Forelimb muscle (tissue), 1 donor: ENCODE measurements at places on chromosomes 5 and 9.

- DNase-seq = peak; percentile 6
These were observed 315.7 kb downstream of the MCTP1 start for GRCh38 chr5:94969174-94969573.

DNA sequence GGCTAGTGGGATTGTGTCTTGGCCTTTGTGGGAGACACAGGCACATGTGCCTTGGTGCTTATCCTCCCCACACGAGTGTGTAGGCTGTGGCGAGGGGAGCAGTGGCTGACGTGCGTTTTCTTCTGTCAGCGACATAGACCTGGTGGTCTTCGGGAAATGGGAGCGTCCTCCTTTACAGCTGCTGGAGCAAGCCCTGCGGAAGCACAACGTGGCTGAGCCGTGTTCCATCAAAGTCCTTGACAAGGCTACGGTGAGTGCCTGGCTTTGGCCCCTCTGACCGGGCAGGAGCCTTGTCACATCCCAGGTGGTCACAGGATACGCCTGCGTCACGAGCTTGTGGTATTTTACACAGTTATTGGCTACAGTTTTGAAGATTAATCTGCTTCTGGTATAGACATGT is 26.4 kb downstream of the TENT4A start:
- DNase-seq = no peak

- no peak for DNase-seq
These were observed 9.7 kb downstream of the RICTOR start for GRCh38 chr5:39064450-39064849.

- no peak for DNase-seq
These were observed 799.3 kb upstream of the ACO1 start for GRCh38 chr9:31585158-31585557.

DNA sequence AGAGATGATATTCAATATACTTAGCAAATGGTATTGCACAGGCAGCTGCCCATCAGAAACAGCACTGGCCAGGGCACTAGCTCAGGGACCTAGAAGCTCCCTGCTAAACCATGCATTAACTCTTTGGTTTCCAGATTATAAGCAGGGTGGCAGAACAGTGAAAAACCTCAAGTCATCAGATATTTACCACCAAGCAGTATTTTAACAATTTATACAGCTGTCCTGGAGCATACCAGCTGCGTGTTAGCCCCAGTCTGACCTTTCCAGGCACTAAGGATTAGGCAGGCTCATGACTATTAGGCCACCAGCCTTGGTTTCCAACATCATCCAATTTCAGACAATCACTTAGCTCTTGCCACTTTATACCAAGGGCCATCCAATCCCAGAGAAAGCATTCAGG is 326.5 kb downstream of the CAAP1 start:
- no peak for DNase-seq

DNA sequence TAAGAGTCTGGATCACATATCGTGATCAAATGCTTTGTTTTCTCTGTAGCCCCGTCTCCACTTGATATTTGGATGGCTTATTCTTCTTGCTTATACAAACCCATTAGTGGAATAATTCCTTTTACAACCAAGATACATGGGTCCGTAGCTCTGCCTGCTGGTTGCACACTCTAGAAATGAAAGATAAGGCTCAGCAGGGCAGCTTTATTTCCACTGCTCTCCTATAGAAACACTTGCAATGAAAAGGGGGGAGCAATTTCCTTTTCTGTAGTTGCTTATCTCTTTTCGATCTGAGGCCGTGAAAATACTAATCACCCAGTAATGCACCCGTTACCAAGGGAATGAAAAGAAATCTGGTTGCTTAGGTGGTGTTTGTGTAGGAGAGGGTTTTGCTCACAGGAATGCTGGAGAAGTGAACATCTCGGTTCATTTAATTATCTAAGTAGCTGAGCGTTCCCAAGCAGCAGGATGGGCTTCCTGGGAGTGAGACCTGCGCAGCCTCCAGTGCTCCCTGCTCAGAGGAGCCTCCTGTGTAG is 131.7 kb downstream of the ADAMTS16 start:
- no peak for DNase-seq

GRCh38 chr9:94654165-94654894 is 15.0 kb upstream of the FBP1 start:
- DNase-seq = no peak

DNA sequence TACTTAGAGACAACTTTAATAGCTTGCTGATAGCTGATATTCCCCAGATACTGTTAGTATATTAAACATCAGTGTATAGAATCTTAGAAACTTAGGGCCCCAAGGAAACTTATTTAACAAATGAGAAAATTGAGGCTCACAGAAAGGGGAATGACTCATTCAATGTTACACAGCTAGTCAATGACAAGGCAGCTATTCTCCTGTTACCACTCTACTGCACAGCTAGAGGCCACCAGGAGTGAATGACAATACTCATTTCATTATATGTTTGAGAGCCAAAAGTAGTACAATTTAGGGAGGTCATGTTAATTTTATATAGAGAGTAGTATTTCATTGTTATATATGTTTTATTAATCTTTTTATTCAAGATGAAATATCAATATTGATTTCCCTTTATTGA is 33.2 kb upstream of the PCDHB1 start:
- no peak for DNase-seq

DNA sequence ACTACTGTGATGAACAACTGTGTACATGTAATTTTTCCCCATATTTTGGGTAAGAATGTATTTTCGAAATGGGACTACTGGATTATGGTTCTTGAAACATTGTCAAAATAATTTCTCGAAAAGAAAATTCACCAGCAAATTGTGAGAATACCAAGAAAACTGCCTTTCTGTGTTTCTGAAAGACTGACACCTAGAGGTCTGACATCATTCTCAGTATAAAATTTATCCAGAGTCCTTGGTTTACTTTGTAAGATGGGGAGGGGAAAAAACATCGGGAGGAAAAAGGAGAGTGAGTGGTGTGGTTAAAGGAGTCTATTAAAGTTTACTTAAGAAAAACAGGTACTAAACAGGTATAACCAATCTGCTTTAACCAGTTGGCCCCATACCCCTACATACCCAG is 149.2 kb downstream of the CEP120 start:
- no peak for DNase-seq

GRCh38 chr9:88659126-88659525 is 124.1 kb downstream of the NXNL2 start:
- DNase-seq = no peak

DNA sequence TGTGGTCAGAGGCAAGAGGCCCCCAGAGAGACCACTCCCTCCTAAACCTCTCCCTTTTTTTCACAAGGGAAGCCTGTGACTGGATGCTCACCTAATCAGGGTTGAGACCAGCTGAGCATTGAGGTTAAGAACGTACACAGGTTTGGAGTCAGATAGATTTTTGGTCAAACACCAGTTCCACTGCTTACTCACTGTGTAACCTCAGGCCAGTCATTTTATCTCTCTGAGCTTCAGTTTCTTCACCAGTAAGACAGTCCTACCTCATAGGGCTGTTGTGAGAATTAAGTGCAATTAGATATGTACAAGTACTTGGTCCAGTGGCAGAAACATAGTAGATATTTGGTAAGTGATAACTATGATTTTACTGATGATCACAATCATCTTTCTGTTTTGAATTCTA is 256.8 kb downstream of the CDK5RAP2 start:
- DNase-seq = no peak

DNA sequence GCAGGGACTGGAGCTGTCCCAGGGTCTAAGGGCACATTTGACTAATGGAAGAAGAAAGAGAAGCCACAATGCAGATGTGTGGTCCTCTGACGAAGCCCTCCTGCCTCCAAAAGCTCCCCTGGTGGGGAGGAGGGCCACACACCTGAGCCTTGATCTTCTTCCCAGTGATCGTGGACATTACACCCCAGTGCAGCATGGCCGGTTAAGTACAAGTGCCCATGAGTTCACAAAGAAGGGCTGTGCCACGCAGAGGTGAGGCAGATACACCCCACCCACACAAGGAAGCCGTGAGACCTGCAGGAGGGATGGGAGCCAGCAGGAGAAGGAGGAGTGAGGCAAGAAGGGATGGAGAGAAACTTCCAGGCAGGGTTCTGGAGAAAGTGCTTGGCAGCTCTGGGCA is 199.0 kb upstream of the MVB12B start:
- DNase-seq = no peak

GRCh38 chr5:173950829-173951228 is 38.1 kb upstream of the C5orf47 start:
- no peak for DNase-seq

- DNase-seq = no peak
These were observed 14.5 kb downstream of the FCN2 start for GRCh38 chr9:134895097-134895496.

DNA sequence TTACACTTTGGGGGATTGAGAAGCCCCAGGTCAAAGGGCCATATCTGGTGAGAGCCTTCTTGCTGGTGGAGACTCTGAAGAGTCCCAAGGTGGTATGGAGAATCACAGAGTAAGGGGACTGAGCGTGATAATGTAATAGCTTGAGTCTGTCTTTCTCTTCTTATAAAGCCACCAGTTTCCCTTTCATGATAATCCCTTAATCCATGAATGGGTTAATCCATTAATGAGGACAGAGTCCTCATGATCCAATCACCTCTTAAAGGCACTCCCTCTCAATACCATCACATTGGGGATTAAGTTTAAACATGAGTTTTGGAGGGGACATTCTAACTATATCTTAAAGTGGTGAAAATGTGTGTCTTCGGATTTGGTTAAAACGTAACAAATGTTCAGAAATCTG is 21.5 kb downstream of the WDR36 start:
- no peak for DNase-seq

DNA sequence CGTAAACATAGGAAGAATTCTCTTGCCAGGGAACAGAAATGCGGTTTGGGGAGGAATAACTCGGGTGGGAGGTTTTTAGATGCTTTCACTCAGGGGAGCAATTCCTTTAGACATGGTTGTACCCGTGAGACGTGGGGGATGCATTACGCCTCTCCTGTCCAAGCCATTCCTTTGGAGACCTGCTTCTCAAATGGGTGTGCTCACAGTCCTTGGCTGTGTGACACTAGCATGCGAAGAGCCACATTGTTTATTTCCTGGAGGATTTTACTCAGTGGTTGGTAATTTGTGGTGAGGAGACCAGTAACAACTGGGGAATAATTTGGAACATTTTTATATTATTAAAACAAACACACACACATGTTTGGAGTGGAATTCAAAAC is 18.5 kb downstream of the COL15A1 start:
- no peak for DNase-seq

- DNase-seq = no peak
These were observed 20.4 kb upstream of the SPTLC1 start for GRCh38 chr9:92135576-92135975.

GRCh38 chr9:16729651-16730050 is 140.8 kb downstream of the BNC2 start:
- DNase-seq = no peak

DNA sequence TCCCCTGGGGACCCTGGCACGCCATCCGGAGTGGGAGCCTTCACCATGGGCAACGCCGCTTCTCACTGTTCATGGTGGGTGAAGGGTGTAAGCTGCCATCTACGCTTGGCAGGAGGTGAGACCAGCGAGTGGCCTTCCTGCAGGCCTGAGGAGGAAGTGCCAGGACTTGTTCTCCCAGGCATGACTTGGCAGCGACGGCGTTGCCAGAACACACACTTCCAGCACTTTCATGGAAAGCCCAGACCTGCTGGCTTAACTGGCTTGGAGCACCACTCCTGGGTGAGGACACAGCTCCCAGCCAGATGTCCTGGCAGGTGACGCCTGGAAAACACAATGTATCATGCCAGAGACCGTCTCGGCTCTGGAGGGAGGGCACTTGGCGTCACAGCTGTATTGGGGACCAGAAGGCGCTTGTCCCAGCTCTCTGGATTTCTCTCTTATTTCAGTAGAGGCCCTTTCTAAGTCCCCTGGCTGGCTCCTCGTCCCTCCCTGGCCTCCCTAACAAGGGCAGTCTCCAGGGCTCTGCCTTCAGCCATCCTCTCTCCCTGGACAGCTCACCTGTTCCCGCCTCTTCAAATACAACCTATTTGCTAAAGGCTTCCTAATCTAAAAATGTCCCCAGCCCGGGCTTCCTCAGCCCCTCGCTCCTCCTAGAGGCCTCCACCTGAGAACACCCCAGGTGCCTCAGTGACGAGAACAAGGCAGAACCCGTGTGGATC is 188.3 kb downstream of the OLFM1 start:
- peak; percentile 6 for DNase-seq

GRCh38 chr9:128420060-128420650 is 502 bp upstream of the CERCAM start:
- DNase-seq = no peak

GRCh38 chr9:124820698-124821623 is 32.3 kb upstream of the WDR38 start:
- no peak for DNase-seq

- no peak for DNase-seq
These were observed 24.7 kb downstream of the BTF3 start for GRCh38 chr5:73522989-73523388.

DNA sequence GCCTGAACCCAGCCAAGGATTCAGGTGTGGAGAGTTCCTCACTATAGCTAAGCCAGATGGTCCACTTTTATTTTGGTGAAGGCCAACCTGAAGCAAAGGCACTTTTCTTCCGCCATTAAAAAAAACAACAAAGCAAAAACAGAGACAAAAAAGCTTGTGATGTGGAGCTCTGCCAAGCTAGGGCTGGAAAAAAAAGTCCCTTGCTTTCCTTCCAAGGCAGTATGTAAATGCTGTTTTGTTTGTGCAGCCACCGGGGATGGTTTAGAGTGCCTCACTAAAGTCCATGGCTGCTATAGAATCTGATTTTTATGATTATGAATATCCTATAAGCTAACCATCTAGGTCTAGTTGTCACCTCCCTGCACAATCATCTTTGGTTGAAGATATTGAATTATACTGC is 14.9 kb downstream of the MEGF10 start:
- DNase-seq = no peak

GRCh38 chr5:142888469-142889085 is 118.4 kb downstream of the ARHGAP26 start:
- peak; percentile 31 for DNase-seq

DNA sequence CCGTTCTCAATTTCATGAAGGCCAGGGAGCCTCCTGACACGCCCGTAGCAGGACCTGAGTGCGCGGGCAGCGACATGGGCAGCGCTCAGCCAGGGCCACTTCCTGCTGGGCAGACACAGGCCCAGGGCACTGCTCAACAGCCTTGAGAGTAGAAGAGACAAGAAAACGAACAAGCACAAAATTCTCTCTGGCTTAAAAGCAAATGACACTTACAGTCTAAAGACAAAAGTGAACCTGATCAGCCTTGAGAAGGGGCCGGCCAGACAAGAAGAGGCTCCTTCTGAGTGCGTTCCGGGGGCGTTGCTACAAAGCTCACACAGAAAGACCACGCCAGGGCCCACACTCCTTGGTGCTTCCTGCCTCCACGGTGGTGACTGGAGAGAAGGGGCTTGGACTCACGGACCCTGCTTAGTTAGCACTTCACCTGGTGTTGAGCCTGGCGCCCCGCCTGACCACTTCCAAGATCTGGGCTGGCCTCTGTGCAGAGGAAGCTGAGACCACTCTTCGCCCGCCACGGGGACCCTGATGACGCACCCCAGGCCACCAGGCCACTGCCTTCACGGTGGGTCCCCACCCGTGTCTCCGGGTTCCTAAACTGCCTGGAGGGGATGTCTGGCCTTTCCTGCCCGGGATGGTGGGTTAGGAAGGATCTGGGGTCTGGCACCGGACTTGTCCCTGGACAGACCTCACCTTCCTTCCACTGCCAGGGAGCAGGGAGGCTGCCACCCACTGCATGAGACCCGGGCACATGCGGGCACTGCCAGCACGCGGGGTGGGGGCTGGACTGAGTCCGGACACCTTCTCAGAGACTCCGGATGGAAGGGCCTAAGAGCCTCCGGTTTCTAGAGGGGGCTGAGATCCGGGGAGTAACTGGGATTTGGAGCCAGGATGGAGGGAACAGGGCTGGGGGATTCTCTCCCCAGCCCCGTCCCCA is 1.3 kb downstream of the SLC12A7 start:
- no peak for DNase-seq
